ENCODE measurements at places on chromosomes 1 and 21.

- DNase-seq: no peak
Observed at GRCh38 chr21:43634618-43635017, 24.7 kb downstream of the HSF2BP start.

DNA sequence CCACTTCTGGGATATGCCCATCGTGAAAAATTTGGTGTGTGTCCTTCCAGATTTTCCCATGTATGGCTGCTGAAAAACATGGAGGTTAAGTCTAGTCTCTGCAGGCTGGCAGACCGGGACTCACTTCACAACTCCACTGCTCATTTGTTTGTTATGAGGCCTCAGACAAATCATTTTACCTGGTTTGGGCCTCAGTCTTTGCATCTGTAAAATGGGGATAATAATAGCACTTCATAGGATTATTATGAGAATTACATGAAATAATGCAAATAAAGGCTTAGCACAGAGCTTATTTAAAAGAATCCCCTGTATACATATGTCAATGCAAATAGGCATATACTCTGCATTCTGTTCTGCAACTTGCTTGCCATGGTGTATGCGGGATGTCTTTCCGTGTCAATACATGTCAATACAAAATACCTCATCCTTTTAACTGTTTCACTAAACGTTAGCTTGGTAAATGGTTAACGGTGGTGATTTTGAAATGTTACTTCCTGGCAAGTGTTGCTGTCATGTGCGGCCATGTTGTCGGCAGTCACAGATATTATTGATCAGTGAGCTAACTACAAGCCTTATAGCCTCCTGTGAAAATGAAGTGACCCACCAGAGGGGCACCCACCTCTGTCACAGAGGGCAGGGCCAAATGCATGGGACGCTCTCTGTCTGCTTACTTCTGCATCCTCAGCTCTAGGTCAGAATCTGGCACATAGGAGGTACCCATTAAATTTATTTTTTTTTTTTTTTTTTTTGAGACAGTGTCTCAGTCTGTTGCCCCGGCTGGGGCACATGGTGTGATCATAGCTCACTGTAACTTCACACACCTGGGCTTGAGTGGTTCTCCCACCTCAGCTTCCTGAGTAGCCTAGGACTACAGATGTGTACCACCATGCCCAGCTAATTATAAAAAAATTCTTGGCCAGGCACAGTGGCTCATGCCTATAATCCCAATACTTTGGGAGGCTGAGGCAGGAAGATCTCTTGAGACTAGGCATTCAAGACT is 4.3 kb downstream of the LCK start:
- no peak for DNase-seq

- no peak for DNase-seq
Observed at GRCh38 chr1:12356004-12356890, 126.4 kb downstream of the VPS13D start.

GRCh38 chr1:71521655-71522264 is 440.9 kb upstream of the ZRANB2 start:
- no peak for DNase-seq

DNA sequence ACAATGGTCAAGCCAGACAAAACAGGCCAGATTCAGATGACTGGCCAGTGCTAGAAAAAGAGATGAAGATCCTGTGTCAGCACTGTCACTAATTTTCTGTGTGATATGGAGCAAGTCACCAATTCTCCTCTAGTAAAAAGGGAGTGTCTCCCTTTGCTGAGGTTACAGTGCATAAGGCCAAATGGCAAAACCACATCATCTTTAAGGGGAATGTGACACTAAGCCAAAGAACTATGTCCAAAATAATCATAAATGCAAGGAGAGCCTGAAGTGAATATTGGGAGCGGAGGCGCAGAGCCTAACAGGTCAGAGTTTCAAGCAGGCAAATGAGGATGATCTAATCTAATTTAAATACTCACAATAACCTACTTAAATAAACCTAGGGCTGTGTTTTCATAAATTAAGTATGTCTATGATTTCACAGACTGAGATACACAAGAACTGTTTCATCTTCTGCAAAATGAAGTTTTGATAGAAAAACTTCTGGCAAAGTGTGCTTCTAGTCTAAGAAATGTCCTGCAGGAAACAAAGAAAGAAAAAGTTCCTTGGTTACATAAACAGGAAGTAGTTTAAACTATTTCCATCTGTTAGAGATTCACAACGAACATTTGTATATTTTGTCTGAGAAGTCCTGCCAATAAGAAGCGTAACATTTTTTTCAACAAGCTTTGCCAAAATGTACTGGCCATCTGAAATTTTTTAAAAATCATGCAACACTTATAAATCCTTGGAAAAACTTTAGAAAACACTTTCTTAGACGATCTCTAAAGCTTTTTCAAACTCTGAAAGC is 290.2 kb downstream of the LRRC40 start:
- DNase-seq: no peak

GRCh38 chr1:210125143-210125542 is 107.5 kb upstream of the SERTAD4 start:
- DNase-seq: no peak

DNA sequence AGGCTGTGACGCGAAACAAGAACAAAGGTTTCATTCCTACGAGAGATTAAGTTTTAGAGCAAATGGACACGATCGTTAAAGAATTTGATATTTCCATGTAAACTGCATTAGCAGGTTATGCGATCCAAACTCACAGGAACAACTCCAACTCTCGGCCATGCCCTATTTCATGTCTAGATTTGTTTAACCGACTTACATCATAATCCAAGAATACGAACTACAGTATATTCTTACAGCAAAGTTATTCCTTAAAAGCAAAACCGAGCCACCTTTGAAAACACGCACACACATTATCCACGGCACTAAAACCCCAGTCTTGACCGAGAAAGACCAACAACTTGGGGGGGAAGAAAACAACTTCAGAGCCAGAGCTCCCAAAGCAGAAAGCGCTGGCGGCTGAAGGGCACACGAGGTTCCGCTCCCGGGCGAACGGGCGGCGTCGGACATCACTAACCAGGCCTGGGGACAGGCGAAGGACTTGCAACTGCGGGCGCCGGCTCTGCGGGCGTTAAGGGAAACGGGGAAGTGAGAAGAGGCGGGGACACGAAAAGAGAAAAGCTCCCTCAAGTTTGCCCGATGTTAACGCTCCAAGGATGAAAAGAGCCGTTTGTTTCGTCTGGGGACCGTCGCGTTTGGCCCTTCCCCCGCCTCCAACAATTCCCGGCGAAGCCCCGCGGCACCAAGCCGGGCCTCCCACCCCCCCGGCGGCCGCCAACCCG is 690 bp downstream of the B3GALNT2 start:
- DNase-seq: peak; percentile 25

DNA sequence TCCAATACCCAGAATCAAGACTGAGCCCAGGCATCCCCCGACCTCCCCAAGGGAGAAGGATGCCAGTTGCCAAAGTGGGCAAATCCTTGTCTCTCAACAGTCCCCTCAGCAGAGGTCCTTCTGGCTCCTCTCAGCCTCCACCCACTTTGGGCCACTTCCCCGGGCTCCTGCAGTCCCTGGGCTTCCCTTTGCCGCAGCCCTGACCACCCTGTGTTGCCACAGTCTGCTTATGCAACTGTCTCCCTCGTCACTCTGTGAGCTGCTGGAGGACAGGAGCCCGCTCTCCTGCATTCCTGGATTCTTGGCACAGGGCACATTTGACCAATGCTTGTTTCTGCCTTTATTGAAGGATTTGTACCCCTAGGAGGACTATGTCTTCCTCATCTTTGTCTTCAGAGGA is 2.9 kb upstream of the LRP8 start:
- no peak for DNase-seq

GRCh38 chr1:3261969-3262579 is 192.4 kb upstream of the ARHGEF16 start:
- DNase-seq: no peak

DNA sequence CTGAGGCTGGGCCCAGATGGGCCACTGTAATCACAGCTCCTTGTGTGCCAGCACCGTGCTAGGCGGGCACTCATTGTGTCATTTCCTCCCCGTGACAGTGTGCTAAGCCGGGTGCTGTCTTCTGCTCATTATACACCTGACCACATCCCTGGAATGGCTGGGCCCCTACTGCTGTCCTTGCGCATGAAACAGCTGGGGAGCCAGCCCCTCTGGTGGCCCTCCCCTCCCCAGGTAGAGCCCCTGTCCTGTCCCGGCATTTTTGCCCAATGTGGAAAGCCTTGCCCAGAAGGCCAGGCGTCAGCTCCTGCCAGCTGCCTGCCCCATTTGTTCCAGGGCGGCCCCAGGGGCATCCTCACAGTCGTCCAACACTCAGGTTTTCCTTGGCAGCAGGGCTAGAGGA is 107.4 kb upstream of the CASZ1 start:
- DNase-seq: no peak

GRCh38 chr1:208787219-208787618 is 543.0 kb upstream of the PLXNA2 start:
- DNase-seq: no peak

GRCh38 chr1:204410688-204411450 is 748 bp downstream of the PPP1R15B start:
- DNase-seq: peak; percentile 24

GRCh38 chr1:66296370-66296769 is 237.6 kb upstream of the SGIP1 start:
- DNase-seq: no peak

- no peak for DNase-seq
Observed at GRCh38 chr21:43024439-43025136, 50.2 kb downstream of the PKNOX1 start.

DNA sequence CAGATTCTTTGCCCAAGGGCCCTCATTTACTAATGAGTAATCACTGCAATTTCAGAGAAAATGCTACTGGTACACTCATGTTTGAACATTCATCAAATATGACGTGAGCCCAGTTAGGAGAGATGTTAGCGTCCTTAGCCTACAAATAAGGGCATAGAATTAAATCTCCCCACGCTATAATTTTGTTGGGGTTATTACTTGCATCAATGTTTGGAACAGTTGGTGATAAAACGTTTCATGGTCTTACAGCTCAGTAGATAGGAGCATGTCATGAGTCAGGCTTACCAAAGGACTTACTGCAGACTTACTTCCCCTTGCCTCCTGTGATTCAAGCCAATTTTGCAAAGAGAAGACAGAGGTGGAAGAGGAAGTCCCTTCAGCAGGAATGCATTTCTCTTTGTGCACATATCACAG is 304.0 kb downstream of the KIF26B start:
- no peak for DNase-seq

DNA sequence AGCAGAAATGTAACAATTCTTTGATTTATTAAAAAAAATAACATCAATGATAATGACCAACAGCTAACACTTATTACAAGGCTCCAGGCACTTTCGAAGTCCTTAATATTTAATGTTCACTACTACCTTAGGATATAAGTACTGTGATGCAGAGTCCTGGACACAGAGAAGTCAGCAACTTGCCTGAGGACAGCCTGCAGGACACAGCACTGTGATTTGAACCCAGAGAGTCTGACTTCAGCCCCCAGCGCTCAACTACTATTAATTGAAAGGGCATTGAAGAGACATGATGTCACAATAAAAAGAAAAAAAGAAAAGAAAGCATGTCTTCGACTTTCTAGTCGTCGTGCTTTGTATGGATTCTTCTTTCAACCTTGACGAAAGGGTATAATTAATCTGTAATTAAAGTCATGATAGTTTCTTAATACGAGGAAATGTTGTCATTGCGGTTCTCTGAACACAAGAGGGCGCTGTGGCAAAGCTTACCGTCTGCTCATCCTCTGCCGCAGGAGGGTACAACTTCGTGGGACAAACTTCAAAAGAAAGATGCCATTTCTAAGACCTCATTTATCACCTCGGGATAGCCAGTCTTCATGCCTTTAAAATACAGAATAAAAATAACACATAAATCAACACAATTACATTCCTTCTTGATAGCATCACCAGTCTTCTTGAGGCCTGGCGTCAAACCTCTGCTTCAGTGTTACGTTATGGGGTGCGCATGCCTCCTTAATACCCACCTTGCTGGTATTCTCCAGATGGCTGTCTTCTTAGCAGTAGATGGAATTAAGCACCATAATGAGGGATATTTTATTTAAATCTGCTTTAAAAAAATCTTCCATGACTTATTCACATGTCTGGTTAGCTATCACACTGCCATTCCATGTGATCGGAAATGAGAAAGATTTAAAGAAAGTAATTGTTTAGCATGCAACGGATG is 240.1 kb downstream of the DISC1 start:
- DNase-seq: peak; percentile 29

GRCh38 chr1:53377438-53377841 is 49.6 kb upstream of the LRP8 start:
- DNase-seq: no peak

DNA sequence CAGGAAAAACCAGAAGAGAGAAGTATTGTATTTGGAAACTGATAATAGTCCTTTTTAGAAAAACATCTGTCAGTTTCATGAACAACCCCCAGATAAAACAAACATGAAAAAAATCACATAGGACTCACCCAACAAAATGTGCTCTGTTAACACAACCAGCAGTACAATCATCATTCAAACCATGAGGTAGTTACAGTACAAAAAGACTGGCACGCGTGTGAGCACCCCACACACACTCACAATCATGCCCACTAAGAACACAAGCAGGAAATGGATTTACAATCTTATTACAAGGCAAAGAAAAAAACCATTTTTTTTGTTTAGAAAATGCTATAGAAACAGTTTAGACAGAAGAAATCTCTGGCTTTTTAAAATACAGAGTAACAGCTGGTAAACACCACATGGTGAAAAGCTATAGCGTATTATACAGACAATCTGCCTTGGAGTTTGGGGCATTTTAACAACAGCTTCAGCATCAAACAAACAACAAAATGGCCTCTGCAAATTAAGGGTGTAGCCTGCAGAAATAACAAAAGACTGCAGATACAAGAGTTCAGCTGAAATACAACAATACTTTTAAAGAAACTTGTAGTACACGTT is 180.0 kb downstream of the CDC7 start:
- DNase-seq: no peak

DNA sequence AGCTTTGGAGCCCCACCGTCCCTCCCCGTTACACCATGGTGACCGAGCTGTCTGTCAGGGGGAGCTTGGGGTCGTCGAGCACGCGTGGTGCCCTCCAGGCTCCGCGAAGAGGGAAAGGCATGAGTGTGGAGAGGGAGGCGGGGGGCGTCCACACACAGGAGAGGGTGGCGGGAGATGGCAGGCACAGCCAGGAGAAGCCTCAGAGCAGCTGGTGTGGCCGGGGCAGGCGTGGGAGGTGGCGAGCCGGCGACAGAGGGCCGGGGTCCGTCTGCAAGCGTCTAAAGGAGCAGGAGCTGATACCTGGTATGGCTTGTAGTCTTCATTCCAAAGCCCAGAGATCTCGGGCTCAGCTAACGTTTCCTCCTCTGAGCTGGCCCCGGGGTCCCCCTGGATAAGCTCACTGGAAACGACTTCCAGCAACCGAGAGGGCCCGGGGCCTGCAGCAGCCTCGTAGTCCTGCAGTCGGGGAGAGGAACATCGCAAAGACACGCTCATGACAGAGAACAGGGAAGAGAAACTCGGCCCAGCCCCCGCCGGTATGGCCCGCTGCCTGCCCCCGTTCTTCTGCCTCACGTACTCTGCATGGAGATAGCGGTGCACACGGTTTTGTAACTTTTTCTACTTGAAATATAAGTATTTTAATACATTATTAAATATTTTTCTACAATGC is 37.4 kb downstream of the CFAP74 start:
- DNase-seq: no peak

GRCh38 chr1:227805606-227806197 is 9.8 kb upstream of the PRSS38 start:
- no peak for DNase-seq

GRCh38 chr1:44783697-44784093 is 4.3 kb downstream of the BEST4 start:
- no peak for DNase-seq

Measured in stimulated activated CD4-positive, alpha-beta T cell treated with anti-CD3 and anti-CD28 coated beads, Interleukin-4, amount 100 ng/mL, for 48 hours (primary cell).